ENCODE measurements at places on chromosomes 13 and 19.
A peak's percentile ranks its signal among the peaks of the same experiment; 100 is the strongest.

DNA sequence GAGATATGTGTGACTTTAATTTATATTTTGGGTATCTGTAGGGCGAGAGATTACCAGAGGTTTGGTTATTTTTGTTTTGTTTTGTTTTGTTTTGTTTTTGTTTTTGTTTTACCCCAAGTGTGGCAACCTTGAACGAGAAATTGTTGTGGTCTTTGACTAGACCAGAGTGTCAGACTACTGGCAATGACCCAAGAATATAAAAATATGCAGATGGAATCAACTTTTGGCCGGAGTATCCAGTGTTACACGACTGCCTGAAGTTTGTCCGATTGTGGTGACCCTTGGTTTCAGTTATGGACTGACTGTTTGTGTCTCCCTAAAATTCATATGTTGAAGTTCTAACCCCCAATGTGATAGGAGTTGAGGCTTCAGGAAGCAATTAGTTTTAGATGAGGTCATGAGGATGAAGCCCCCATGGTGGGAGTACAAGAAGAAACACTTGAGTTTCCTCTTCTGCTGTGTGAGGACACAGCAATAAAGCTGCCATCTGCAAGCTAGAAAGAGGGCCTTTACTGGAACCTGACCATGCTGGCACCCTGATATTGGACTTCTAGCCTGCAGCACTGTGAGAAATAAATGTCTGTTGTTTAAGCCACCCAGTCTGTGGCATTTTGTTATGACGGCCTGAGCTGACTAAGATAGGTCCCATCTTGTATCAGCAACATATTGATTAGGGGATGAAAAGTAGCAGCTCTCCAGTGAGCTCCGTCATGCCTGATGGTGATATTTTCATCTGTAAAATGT lies 261.7 kb downstream of the MTUS2 start:
- DNase-seq: no peak

- no peak for DNase-seq
Measured at GRCh38 chr19:4639531-4640246, 373 bp downstream of the TNFAIP8L1 start.

DNA sequence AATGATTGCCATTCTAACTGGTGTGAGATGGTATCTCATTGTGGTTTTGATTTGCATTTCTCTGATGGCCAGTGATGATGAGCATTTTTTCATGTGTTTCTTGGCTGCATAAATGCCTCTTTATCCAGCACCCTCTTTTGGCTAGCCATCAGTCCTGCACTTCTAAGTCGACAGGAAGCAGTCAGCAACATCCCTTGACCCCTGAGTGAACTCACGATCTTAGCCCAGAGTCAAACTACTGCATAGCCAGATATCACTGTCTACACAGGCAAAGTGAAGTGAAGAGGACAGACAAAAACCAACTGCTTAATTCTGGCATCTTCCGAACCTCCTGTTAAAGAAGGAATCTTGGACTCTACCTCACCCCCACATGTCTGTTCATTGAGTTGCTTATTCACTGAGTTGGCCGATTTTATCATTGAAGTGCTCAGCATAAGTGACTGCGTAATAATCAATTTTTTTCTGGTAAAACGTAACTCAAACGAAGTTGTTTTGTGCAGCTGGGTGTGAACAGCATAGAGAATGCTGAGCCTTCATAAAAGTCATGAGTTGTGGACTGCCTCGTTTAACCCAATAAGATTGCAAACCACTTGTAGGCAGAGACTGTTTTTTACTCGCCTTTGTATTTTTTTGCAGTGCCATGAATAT lies 304.2 kb downstream of the COG6 start:
- DNase-seq: no peak

- DNase-seq: no peak
Measured at GRCh38 chr19:29623726-29624488, 17.8 kb downstream of the POP4 start.

GRCh38 chr13:32047088-32047487 lies 15.5 kb downstream of the FRY start:
- DNase-seq: no peak

GRCh38 chr19:12295191-12295590 lies 508 bp upstream of the ZNF44 start:
- no peak for DNase-seq

DNA sequence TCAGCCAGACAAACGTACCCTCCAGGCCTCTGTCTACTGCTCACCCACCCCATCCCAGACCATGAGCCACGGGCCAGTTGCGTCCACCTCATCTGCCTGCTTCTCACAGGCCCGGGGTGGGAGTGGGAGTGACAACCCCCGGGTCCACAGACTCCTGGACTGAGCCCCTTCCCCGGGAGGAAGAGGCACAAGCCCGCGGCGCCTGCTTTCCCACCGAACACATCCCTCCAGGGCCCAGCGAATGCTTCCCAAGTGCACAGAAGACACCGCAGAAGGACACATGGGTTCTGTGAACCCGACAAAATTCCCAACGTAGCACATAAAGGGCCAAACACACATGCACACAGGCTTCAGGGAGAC lies 18.0 kb upstream of the PLPP2 start:
- no peak for DNase-seq

GRCh38 chr19:44512326-44513298 lies 12.3 kb upstream of the ZNF180 start:
- DNase-seq: peak; percentile 33

DNA sequence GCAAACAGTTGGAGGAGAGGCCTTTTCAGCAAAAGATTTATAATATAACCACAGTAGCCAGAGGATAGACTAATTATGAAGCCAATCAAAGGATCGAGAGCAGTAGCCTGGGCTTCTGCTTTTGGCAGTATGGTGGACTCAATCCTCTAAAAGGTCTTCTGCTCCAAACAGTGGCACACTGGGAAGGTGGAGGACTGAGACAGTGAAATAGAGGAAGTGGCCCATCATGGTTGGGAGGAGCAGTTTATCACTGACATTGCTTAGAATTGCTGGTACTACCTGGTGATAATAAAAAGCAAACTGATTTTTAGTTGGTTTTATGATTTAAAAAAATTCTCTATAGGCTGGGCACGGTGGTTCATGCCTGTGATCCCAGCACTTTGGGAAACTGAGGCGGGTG lies 20.9 kb upstream of the PLAUR start:
- DNase-seq: no peak

DNA sequence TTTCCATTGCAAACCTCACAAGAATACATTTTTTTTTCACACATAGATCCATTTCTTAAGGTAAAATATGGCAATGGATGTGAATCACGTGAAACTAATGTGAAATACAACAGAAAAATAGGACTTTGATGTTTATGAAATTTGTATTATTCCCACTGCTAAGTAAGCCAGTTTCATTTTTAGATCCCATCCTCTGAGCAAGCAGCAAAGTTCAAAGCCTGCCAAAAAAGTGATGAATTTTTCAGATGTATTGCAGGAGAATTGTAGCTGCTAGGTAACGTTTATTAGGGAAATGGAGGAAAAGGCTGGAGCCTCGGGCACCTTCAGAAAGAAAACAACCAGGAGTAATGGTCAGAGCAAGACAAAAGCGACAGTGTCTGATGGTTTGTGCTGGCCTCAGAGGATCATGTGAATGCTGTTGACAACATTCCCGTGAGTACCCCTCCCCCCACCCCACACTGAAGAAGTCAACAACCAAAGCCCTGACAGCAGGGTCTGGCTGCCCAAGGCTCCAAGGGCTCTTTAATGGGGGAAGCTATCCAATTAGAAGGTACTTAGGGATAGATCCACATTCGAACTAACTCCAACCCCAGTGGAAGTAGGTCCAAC lies 95.5 kb downstream of the OXGR1 start:
- no peak for DNase-seq

DNA sequence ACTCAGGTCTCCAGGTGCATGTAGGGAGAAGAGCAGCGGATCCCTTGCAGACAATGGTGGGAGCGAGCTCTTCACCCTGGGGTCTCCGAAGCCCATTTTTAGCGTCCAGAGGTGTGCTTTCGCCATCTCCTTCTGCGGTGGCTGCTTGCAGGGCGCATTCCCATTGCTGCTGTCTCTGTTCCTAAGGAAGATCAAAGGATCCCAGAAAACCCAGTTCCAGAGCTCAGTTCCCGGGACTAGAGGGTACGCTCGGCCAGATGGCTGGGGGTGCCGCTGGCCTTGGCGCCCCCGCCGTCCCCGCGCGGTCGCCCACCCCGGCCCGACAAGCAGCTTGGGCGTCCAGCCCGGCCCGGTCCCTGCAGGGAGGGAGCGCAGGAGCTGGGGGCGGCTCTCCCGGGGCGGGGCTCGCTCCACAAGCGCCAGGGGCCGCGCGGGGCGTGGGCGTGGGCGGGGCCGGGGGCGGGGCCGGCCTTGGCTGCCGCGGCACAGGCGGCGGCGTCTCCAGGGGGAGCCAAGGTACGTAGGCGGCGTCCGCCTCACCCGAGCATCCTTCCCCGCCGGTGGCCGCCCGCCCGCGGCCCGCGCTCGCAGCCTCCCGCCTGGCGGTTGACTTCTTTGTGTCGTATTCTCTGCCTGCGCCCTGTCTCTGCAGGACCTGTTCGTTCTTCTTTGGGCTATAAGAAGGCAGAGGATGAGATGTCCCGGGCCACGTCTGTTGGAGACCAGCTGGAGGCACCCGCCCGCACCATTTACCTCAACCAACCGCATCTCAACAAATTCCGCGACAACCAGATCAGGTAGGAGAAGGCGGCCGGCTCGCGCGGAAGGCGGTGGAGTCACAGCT lies 96.8 kb downstream of the ATP8A2 start:
- DNase-seq: no peak

DNA sequence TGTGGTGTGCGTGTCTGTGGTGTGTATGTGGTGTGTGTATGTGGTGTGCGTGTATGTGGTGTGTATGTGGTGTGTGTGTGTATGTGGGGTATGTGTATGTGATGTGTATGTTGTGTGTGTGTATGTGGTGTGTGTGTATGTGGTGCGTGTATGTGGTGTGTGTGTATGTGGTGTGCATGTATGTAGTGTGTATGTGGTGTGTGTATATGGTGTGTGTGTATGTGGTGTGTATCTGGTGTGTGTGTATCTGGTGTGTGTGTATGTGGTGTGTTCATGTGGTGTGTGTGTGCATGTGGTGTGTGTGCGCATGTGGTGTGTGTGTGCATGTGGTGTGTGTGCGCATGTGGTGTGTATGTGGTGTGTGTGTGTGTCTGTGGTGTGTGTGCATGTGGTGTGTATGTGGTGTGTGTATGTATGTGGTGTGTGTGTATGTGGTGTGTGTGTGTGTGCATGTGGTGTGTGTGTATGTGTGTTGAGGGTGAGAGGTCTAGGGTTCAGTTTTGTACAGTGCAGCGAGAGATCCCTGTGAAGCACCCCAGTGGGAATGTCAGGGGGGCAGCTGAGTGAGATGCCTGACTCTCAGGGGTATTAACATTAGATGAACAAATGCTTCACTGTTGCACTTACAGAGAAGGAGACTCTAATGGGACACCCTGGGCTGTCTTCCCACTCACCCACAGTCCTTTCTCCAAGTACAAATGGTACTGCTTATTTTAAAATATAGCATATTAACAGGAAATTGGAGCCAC lies 61.3 kb upstream of the MEDAG start:
- no peak for DNase-seq

GRCh38 chr13:85287528-85287927 lies 511.7 kb downstream of the SLITRK6 start:
- DNase-seq: peak; percentile 11

GRCh38 chr13:51793570-51794271 lies 10.2 kb downstream of the DHRS12 start:
- DNase-seq: no peak

DNA sequence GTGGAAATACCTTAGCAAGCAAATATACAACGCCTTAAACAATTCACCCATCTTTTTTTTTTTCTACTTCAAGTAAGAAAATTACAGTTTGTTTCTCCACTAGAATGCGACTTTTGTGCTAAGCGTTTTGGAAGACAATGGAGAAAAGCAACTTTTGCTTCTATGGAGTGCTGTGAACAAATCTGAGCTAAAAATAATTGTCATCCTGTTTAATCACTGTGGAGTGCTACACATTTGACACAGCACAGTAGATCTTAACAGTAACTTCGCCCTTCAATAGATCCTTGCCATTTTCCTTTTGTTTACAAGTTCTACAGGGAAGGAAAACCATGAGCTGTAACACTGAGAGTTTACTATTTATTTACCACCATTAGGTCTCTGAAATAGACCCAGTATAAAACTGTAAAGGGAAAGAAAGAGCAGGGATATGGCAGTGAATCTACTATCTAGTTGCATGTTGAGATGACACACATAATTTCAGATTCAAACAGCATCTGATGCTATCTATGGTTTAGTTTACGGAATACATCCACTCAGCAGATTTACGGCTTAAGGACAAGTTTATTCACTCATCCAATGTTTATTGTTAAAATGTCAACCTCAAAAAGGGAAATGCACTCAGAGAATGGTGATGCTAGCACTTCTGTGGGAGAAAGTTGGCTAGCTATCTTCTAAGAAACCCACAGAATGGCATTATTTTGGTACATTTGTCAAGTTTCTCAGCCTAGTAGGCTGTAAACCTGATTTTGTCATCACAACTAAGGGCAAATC lies 175.3 kb downstream of the VWA8 start:
- DNase-seq: no peak

- DNase-seq: no peak
Measured at GRCh38 chr19:15544283-15544682, 36.0 kb downstream of the CYP4F22 start.

- no peak for DNase-seq
Measured at GRCh38 chr13:49058761-49059160, 83.0 kb downstream of the FNDC3A start.

GRCh38 chr13:84126671-84127171 lies 244.4 kb upstream of the SLITRK1 start:
- DNase-seq: no peak

DNA sequence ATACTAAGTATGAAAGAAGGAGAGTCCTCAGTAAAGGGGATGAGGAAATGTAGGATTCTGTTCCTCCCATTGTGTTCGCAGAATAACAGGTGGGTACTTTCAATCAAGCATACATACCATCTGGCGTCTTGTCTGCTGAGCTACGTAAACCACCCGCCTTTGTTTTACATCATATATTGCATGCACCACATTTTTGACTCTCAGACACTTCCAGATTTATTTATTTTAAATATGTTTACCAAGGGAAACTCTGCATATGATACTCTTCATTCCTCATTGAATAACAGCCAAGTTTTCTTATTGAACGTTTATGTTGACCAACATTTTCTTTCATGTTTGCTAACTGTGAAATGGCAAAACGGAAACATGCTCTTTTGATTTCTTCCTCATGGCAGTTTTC lies 174.1 kb downstream of the FGF14 start:
- no peak for DNase-seq

DNA sequence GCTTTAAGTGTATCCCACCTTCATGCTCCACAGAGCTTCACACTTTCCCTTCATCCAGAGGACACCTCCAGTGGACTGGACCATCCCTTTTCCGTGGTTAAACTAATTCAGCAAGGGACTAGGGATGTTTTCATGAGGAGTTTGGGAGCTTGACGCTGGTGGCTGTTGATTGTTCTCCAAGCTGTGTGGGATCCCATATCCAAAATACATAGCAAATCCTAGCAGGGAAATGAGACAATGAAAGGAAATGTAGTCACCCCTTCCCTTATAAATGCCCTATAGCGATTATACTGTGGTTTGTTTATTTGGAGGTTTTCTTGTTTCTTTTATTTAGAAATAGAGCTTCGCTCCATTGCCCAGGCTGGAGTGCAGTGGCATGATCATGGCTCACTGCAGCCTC lies 31.6 kb upstream of the DPRX start:
- DNase-seq: no peak

GRCh38 chr13:97505017-97505416 lies 71.0 kb downstream of the RAP2A start:
- no peak for DNase-seq
